ENCODE measurements at places on chromosomes 12 and 14.

DNA sequence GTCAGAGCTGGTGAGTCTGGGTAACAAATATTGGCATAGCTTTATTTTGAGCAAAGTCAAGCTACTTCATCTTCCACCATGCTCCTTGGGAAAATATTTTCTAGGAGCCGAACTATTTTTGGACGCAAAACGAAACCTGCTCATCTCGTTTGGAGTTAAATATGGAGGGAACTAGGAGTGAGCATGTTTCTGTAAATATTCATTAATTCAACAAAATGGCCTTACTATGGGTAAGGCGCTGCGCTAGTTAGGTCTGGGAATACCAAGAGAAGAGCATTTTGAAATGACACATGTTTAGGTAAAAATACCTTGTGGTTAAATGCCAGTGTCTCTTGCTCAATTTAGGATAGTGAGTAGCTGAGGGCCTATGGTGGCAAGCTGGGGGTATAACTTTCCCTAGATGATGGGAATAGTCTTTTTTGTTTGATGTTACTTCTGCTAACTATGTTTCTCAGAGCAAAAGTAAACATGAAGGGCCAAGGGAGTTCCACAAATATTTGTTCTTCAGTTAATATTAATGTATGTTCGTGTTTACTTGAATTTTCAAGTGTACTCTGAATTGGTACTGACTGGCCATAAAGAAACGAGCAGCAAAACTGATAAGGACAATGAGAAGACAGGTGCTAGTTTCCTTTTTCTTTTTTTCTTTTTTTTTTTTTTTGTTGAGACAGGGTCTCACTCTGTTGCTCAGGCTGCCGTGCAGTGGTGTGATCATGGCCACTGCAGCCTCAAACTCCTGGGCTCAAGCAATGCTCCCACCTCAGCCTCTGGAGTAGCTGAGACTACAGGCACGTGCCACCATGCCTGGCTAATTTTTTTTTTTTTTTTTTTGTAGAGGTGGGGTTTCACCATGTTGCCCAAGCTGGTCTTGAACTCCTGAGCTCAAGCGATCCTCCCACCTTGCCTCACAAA, 77.7 kb downstream of the MAP1LC3B2 start:
- DNase-seq: no peak

GRCh38 chr14:54881235-54881760, 21.3 kb downstream of the GCH1 start:
- DNase-seq: no peak

GRCh38 chr14:59292921-59293534, 104.6 kb downstream of the DAAM1 start:
- no peak for DNase-seq

DNA sequence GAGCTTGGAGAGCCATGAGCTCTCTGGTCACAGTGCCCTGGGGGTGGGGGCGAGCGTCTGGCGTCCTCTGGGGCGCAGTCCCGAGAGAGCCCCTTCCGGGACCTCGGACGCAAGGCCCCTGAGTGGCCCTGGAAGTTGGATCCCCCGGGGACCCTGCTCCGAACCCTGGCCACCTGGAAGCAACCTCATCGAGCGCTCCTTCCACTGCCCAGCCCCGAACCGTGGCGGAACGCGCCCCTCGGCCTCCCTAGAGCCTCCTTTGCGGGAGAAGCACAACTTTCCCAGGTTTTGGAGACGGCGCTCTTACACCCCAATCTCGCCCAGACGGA, 1.2 kb downstream of the NOS1 start:
- DNase-seq: no peak
